Bladder microvascular endothelial cell (primary cell): ENCODE measurements at places on chromosomes 4 and X. TPM values are rescaled to one million over a fixed set of nuclear protein-coding genes. Genes with fewer than 3 reads are reported as not detected.

The MECP2 gene
- total RNA-seq: 12.3 and 34.4 TPM in 2 replicates

The CRLF2 gene
- total RNA-seq: under 0.01 and 0.13 TPM in 2 replicates

The XK gene
- under 0.01 TPM in 2 replicates for total RNA-seq

The GYPA gene
- total RNA-seq: not detected in 2 replicates

The FAM90A26 gene
- not detected in 2 replicates for total RNA-seq

The GCNA gene
- total RNA-seq: 1.9 and 3.2 TPM in 2 replicates

The SGMS2 gene
- total RNA-seq: 22.2 and 80.5 TPM in 2 replicates

The GK gene
- 1.9 and 2.3 TPM in 2 replicates for total RNA-seq

The LONRF3 gene
- total RNA-seq: 2.3 and 26.2 TPM in 2 replicates

The KCNIP4 gene
- not detected in 2 replicates for total RNA-seq

The SEC24D gene
- 25.7 and 65.6 TPM in 2 replicates for total RNA-seq

The FATE1 gene
- not detected in 2 replicates for total RNA-seq

The ACOT9 gene
- 56.2 and 63.3 TPM in 2 replicates for total RNA-seq

The DCAF12L2 gene
- 0.13 TPM in 1 of 2 replicates, not detected in the other for total RNA-seq

The GAGE1 gene
- not detected in 2 replicates for total RNA-seq

The TMEM271 gene
- not detected in 2 replicates for total RNA-seq

The SLC6A14 gene
- not detected in 2 replicates for total RNA-seq

The ARHGAP6 gene
- under 0.01 and 0.06 TPM in 2 replicates for total RNA-seq

The ZNF732 gene
- total RNA-seq: 0.81 and 0.88 TPM in 2 replicates

The TCEAL7 gene
- total RNA-seq: 0.88 and 2.8 TPM in 2 replicates

The TGIF2LX gene
- total RNA-seq: not detected in 2 replicates

The FGFR3 gene
- total RNA-seq: 0.32 and 3.2 TPM in 2 replicates

The F11 gene
- total RNA-seq: not detected in 2 replicates

The NAT8L gene
- total RNA-seq: under 0.01 TPM in 2 replicates

The GUCY1B1 gene
- total RNA-seq: 0.81 and 6.9 TPM in 2 replicates

The CDX4 gene
- not detected in 2 replicates for total RNA-seq

The BRS3 gene
- total RNA-seq: not detected in 2 replicates

The ALB gene
- not detected in 2 replicates for total RNA-seq

The KLB gene
- total RNA-seq: 0.06 TPM in 1 of 2 replicates, not detected in the other

The SH3BGRL gene
- total RNA-seq: 25.7 and 36.7 TPM in 2 replicates

The NMU gene
- total RNA-seq: 0.38 TPM in 1 of 2 replicates, not detected in the other

The COL4A6 gene
- total RNA-seq: 0.16 and 0.44 TPM in 2 replicates

The PF4V1 gene
- 0.25 TPM in 1 of 2 replicates, not detected in the other for total RNA-seq

The COL4A5 gene
- total RNA-seq: 14.2 and 23.9 TPM in 2 replicates

The NIPAL1 gene
- 0.49 and 0.57 TPM in 2 replicates for total RNA-seq

The ARHGAP24 gene
- 36.8 and 41.6 TPM in 2 replicates for total RNA-seq

The TECRL gene
- not detected in 2 replicates for total RNA-seq

The C4orf17 gene
- total RNA-seq: not detected in 2 replicates

The TLR2 gene
- 0.65 and 4.7 TPM in 2 replicates for total RNA-seq

The ZNF330 gene
- 19.8 and 36.4 TPM in 2 replicates for total RNA-seq

The AADAT gene
- total RNA-seq: 0.32 and 2.3 TPM in 2 replicates

The PCGF3 gene
- total RNA-seq: 32.2 and 104 TPM in 2 replicates

The FAM236B gene
- not detected in 2 replicates for total RNA-seq

The GALNTL6 gene
- not detected in 2 replicates for total RNA-seq

The TMEM255A gene
- total RNA-seq: not detected in 2 replicates

The DCAF8L2 gene
- not detected in 2 replicates for total RNA-seq

The CXCL3 gene
- total RNA-seq: 0.16 and 1.1 TPM in 2 replicates

The TEX13C gene
- not detected in 2 replicates for total RNA-seq

The ADH7 gene
- not detected in 2 replicates for total RNA-seq

The ARMCX1 gene
- 27.8 and 37.9 TPM in 2 replicates for total RNA-seq

The IRS4 gene
- 0.06 TPM in 1 of 2 replicates, not detected in the other for total RNA-seq

The FAM9B gene
- not detected in 2 replicates for total RNA-seq

The UGT2B15 gene
- total RNA-seq: not detected in 2 replicates
